ENCODE measurements at places on chromosomes 3 and 15. TPM values are rescaled to one million over a fixed set of nuclear protein-coding genes. Genes with fewer than 3 reads are reported as not detected.

Gene GOLGA8S
- total RNA-seq = 0.11 TPM

GRCh38 chr3:42096796-42097565, 5.8 kb downstream of the TRAK1 start:
- no peak overlapping the region for H3K4me3 ChIP-seq
- H3K27me3 ChIP-seq = no peaks in the 10 kb centered on the region
- peaks cover 2% of the 10 kb centered on the region for H3K4me1 ChIP-seq
- H3K36me3 ChIP-seq = no peaks in the 10 kb centered on the region

GRCh38 chr3:129313665-129314385, 35.2 kb downstream of the HMCES start:
- no peak overlapping the region for H3K27ac ChIP-seq
- H3K4me1 ChIP-seq = peaks cover 6% of the 10 kb centered on the region

Gene KCTD6
- total RNA-seq = 21.4 TPM

Measured in H1 (cell line).